ENCODE measurements at places on chromosomes 1 and 21.

DNA sequence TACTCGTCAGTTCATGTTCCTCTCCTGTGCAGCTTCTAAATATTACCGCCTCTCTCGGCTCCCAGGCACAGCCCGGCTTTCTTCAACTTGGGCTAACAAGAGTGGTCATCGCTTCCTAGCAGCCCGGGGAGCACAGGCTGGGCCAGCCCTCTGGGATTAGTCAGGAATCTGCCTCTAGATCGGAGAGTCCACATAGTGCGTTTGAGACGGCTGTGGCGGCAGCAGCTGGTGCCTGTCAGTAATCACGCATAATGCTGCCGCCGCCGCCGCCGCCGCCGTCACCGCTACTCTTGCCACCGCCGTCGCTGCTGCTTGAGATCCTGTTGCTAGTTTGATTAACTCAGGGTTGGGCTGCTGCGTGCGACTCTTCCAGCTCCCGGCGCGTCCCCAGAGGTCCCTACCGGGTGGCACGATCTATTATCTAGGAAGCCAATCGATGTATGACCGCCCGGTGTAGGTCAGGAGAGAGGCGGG, at the start of gene RXRG:
Gene RXRG (minus strand): TSS at position 230 of the 474 bp plus-strand sequence. CDS start 233 bp downstream, outside the sequence.
- peak; percentile 11 for DNase-seq

GRCh38 chr1:150464422-150464826, 22.8 kb upstream of the TARS2 start:
- peak; percentile 71 for DNase-seq

DNA sequence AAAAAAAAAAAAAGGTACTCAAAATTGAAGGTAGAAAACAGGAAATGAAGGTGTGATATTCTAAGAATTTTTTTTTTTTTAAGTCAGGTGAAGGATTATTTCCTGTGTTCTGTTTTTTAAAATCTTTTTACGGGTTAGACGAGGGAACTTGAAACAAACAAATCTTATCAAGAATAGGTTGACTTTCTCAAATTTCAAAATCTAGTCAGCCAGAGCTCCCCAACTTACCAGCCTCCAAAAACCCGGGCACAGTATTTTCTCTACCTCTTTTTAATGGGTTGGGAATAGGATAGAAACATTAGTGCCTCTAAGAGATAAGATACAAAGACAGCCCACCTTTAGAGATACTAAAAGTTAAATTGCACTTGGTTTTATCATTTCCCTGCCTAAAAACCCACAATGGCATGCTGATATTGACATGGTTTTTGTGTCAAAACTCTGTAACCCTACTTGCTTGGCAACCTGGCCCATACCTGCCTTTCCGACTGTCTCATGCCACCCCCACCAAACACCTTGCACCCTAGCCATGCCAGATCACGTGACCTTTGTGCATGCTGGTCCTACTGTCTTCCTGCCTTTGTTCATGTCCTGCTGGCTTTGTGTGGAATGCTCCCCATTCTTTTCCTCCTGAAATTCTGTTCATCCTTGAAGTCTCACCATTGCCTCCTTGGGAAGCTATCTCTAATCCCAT, 4.2 kb downstream of the RCAN3 start:
- DNase-seq, result no peak

- DNase-seq, result no peak
Observed at GRCh38 chr1:24191860-24192259, 4.8 kb upstream of the IFNLR1 start.

GRCh38 chr1:221888218-221888617, 146.3 kb upstream of the DUSP10 start:
- DNase-seq, result no peak

GRCh38 chr1:30942326-30942963, 33.9 kb upstream of the SDC3 start:
- DNase-seq, result no peak

DNA sequence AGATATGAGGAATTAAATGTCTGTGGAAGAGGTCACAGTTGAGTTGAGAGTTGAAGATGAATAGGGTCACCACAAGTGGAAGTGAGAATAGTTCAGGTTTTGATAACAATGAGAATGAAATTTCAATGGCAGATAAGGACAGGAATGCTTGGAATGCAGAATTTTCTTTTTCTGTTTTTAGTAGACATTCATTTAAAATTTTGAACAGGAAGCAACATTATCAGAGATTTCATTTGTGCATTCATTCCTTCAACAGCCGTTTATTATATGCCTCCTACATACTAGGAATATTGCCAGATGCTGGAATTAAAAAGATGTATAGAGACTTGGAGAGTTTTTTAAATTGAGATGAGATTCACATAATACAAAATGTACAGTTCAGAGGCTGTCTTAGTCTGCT, 126.8 kb downstream of the ITSN1 start:
- no peak for DNase-seq

DNA sequence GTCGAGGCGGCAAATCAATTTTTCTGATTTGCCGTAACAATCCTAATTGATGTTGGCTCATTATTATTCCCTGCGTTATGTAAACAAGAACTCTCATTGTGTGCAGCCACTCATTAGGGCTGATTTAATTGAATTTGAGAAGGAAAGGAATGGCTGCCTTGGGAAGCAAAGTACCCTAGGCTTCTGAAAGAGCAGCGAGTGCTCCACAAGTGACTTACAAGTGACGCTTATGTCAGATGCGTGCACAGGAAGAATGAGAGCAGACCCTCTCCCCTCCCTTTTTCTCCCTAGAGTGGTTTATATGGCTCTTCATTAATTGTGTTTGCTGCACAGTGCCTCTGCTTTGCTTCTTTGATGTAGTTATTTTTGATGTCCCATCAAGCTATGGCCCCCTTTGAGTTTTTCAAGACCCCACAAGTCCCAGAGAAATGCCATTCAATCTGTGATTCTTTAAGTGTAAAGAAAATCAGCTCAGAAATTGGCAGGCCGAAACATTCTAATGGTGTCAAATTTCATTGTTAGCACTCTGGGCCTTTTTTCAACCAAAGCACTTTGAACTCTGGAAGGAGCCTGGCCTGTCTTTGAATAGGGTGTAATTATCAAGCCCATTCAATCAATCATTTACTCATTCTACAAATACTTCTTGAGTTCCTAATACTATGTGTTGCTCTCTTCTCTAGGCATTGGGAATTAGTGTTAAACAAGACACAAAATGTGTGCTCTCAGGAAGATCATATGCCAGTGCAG, 86.8 kb upstream of the VAV3 start:
- DNase-seq, result peak; percentile 19

- no peak for DNase-seq
Observed at GRCh38 chr1:89603651-89604413, 29.1 kb upstream of the LRRC8C start.

DNA sequence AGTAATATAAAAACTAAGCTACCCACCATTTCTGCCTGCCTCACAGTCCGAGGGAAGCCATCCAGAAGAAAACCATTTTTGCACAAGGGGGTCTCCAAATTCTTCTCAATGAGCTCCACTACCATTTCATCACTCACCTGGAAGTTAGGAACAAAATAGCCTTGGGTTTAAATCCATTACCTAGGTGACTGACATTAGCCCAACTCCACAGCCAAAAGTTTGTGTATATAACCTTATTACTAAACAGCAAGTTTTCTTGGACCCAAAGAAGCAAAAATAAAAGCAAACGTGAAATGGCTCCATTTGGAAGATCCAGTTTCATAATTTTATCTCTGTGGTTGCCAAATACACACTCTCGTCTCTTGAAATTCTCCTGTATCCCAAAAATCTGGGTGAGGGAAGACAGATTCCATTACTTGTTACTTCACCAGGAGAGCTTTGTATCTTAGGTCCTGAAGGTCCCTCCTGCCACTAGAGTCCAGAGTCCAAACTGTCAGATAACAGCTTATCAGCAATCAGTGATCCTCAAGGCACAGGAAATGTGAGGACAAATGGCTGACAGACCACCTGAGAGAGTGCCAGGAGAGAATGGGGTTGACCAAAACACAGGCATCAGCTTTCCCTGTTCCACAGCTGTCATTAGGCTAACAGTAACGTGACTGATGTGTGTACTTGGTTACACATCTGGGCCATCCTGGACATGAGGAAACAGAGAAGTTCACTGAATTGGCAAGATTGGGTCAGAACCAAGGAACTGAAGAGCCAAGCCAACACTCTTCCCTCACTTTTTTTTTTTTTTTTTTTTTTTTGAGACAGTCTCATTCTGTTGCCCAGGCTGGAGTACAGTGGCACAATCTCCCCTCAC, 14.9 kb downstream of the AK2 start:
- DNase-seq, result no peak

GRCh38 chr1:40041466-40041838, 923 bp downstream of the CAP1 start:
- no peak for DNase-seq

DNA sequence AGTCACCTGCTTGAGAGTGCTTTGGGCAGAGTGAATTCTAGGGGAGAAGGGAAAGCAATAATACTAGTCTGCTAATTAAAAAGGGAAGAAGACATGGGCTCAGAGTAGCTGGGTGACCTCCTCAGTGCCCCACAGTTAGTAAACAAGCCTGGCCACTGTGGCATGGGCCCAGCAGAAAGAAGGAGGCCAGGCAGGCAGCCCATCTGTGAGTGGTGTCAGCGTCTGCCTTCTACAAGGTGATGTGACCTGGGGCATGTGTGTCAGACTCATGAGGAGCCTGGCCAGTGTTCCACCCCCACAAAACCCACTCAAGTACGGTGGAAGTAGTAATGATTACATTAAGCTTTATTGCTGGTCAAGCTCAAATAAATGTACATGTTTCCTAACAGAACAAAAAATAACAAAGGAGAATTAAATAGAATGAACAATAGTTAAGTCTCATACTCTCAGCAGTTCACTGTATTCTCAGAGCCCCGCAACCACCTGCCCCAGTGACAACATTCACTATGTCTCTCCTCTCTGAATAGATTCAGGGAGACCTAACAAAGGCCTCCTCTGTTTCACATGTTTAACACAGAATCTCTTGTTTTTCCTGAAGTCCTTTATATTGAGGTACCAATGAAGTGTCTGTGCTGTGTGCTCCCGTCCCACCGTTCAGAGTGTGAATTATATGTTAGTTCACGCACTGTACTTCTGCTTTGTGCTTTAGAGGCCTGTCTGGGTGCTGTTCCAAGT, 32.5 kb downstream of the SLC22A15 start:
- DNase-seq, result no peak

- no peak for DNase-seq
Observed at GRCh38 chr1:32746130-32746529, 43.6 kb upstream of the SYNC start.

GRCh38 chr21:37202221-37203110, 64.7 kb downstream of the VPS26C start:
- DNase-seq, result no peak

DNA sequence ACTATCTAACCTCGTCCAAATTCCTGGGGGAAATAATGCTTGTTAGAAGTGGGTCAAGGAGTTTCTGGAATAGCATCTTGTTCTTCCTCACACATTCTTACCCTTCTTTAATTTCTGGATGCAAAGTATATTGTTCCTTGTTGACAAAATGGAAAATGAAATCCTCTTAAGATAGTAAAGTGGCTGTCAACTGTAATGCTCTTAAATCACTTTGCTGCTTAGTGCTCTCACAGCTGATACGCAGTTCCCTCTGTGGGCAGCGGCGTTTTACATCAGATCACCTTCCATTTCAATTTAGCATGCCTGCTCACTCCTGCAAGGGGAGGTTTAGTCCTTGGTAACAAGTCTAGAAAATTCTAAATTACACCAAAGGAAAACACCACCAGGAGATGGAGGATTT, 113.1 kb downstream of the DNM3 start:
- no peak for DNase-seq

GRCh38 chr1:230291731-230292620, 134.2 kb downstream of the PGBD5 start:
- peak; percentile 79 for DNase-seq

GRCh38 chr1:24961961-24962861, 32.1 kb upstream of the RUNX3 start:
- DNase-seq, result no peak

GRCh38 chr1:166511761-166512160, 327.5 kb upstream of the POGK start:
- no peak for DNase-seq

DNA sequence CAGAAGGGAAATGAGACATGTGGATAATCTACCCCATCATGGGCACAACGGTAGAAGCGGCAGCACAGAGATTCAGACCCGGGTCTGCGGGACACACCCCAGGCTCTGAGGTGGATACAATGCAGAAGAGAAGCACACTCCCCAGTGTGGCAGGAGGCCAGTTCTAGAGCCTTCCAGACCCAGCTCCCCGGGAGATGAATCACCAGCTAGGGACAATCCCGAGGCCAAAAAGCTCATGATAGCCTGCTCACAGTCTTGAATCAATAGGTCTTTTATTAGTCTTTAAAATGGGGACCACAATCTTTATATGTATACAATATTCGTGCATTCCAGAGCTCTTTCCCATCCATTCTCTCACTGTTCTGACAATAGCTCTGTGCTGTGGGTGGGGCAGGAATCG, 57.3 kb upstream of the DIRAS3 start:
- no peak for DNase-seq

DNA sequence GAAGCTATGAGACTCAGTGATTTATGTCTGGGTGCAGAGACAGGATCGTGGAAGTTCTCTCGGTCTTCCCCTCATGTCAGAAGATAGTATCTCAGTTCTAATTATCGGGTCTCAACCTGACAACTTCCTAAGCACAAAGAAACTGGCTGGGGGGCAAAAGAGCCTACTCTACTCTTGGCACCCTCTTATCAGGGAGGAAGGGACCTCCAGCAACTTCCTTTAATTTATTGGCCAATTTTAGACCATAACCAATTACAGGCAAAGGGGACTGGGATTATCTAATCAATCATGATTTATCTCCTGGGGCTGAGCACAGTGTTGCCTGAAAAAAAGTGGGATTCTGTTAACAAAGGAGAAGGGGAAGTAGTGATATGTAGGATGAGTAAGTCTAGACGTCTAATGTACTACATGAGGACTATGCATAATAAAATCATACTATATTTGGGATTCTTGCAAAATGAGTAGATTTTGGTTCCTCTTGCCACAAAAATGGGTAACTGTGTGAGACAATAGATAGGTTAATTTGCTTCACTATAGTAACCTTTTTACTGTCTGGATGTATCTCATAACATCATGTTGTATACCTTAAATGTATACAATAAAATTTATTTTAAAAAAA, 98.8 kb downstream of the ZFYVE9 start:
- DNase-seq, result peak; percentile 17

DNA sequence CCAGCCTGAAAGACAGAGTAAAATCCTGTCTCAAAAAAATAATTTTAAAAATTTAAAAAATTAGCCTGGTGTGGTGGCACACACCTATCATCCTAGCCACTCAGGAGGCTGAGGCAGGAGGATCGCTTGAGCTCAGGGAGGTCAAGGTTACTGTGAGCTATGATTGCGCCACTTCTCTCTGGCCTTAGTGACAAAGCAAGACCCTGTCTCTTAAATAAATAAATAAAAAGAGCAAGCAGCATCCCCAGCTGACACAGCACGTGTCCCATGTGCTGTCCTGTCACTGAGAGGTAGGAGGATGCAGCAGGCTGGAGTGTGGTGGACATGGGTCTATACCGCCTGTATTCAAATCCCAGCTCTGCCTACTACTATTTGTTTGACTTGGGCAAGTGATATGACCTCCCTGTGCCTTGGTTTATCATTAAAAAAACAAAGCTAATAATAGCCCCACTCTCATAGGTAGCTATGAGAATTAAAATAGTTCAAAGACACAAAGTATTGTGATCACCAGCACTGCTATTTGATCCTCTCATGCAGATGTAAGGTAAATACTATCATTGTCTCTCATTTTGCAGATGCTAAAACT, 22.2 kb upstream of the ECE1 start:
- DNase-seq, result no peak

Measured in common myeloid progenitor, CD34-positive (primary cell).